NCI-H524 treated with DMSO at 0.1 percent for 48 hours (cell line): ENCODE measurements at places on chromosomes 11 and 22.

DNA sequence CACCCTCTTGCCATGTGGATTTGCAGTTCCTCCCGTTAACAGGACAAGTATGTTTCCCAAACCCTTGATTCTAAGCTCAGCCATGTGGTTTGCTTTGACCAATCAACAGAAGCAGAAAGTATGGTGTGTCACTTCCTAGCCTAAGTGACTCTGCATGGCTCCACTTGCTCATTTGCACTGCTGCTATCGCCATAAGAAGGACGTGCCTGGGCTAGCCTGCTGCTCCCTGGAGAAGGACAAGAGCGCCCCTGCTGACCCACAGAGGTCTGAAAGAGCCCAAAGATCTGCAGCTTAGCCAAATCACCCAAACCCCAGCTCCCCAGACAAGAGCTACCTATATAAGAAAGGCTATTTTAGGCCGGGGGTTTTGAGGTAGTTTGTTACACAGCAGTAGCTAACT is 18.0 kb downstream of the TBRG1 start:
- DNase-seq: no peak

DNA sequence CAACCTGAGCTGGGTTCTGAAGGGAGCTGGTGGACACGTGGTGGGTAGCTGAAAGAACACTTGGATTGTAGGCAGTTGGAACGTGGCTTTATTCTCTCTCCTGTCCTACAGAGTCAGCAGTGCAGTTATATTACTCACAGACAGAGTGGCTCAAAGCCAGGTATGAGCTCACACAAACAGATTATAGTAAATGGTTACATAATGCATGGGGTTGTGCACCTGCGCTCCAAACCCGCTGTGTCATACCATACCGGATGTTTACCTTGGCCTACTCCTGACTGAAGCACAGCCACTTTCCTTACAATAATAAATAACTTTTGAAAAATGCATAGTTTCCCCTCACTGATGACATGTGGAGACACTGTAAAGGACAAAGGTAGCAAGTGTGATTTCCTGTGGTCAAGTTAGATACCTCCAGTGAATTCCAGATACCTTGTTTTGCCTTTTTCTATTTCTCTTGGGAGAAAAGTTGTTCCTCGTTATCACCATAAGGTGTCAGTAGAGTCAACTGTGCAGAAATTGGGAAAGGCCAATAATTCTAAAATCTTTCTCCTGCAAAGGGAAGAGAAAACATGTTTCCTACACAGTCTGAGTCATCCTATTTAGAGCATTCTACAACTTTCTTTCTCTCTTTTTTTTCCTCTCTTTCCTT is 13.5 kb downstream of the MS4A6A start:
- DNase-seq: no peak

DNA sequence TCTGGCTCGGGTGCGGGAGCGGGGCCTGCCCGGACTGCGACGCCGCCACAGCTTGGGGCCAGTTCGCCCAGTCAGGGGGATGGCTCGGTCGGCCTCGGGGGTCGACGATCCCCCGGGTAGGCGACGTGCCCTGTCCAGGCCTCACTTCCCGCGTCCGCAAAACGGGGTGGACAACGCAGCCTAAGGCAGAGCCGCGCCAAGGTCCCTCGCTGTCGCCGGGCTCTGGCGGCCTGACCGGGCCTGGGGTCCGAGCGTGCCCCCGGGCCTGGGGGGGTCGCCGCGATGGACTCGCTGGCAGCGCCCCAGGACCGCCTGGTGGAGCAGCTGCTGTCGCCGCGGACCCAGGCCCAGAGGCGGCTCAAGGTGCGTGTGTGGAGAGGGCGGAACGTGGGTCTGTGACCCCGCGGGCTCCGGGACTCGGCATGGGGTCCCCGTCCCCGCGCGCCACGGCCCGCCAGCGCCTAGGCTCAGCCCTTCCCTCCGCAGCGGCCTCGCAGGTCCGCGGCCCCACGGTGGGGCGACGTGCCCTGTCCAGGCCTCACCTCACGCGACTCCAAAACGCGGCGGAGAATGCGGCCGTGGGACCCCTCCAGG is 4.2 kb downstream of the SEPTIN5 start:
- no peak for DNase-seq

DNA sequence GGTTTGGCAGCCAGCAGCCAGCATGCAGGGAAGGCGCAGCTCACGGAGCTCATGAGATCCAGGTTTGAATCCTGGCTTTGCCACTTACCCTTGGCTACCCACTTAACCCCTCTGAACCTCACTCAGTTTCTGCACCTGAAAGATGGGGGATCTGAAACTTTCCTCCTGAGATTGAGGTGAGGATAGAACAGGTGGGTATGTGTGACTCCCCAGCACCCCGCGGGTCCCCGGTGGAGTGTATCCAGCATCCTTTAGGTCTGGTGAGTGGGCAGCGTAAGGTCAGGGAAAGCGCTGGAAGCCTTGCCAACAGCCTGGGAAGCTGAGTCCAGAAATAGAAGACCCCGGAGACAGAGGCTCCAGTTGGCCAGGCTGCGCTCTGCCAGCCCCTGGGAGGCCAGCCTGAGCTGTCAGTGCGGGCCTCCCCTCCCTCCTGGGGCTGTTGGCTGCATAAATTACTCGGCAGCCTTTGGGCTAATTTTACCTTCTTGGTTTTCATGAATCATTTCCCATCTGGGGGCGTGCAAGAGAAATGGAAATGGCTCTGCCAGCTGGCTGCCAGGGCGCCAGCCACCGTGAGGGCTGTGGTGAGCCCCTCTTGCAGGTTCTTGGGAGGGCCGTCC is 17.6 kb downstream of the PRDM11 start:
- DNase-seq: no peak

DNA sequence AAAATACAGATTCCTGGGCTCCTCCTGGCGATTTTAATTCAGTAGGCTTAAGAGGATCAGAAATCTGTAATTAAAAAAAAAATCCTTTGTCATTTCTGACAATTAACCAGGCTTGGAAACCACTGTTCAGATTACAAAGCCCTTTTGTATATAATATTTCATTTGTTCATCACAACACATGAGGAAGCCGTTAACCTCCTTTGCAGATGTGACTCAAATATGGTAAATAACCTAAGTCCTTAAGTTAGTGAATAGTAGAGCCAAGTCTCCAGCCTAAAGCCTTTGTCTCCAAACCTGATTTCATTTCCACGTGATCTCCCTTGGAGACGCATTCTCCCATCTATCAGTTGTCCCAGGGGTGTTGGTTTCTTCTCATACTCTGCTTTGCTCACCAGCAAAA is 67.6 kb downstream of the UBASH3B start:
- DNase-seq: no peak

GRCh38 chr22:43289531-43289963 is 53.6 kb downstream of the SCUBE1 start:
- DNase-seq: no peak

DNA sequence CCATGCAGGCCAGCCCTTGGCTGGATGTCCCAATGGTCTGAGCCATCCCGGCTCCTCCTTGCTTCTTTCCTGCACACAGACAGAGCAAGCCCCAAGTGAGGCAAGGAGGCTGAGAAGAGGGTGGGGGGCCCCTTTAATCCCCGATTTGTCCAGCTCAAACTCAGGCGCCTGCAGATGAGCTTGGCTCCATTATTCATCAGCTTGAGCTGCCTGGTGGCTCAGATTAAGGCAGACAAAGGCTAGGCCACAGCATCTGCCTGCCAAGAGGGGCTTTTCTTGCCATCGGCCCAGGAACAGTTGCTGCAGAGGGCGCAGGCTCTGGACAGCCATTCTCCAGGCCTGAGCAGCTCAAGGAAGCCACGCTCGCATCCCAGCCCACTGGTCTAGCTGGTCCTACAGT is 35.4 kb downstream of the LMO1 start:
- no peak for DNase-seq

- DNase-seq: no peak
These were observed 869.7 kb downstream of the BRD1 start for GRCh38 chr22:48957987-48958321.

GRCh38 chr11:1706634-1707400 is 9.8 kb downstream of the KRTAP5-6 start:
- DNase-seq: no peak

DNA sequence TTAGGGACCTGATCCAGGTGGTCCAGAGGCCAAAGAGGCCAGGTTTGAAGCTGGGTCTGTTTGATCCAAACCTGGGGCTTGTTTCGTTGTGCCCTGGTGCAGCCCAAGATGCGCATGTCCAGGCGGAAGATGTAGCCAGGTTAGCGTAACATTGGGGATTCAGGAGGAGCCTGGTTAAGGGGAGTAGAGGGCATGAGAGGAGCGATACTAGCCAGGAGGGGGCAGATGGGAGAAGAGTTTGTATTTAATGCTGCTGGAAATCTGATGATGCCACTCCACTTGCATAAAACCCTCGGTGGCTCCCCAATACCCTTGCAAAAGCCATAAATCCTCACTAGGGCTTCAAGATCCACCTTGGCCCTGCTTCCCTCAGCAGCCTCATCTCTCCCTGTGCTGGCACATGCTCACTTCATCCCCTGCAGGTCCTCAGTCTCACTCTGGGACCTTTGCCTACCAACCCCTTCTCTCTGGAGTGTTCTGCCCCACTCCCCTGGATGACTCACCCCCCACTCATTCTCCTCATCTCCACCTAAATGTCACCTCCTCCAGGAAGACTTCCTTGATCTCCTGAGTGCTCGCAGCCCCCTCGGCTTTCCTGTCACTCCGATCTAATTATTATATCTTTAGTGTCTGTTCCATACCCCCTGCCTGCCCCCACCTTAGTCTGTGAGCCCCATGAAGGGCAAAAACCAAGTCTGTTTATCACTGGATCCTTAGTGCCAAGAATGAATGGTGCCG is 95.9 kb downstream of the MIAT start:
- DNase-seq: no peak

DNA sequence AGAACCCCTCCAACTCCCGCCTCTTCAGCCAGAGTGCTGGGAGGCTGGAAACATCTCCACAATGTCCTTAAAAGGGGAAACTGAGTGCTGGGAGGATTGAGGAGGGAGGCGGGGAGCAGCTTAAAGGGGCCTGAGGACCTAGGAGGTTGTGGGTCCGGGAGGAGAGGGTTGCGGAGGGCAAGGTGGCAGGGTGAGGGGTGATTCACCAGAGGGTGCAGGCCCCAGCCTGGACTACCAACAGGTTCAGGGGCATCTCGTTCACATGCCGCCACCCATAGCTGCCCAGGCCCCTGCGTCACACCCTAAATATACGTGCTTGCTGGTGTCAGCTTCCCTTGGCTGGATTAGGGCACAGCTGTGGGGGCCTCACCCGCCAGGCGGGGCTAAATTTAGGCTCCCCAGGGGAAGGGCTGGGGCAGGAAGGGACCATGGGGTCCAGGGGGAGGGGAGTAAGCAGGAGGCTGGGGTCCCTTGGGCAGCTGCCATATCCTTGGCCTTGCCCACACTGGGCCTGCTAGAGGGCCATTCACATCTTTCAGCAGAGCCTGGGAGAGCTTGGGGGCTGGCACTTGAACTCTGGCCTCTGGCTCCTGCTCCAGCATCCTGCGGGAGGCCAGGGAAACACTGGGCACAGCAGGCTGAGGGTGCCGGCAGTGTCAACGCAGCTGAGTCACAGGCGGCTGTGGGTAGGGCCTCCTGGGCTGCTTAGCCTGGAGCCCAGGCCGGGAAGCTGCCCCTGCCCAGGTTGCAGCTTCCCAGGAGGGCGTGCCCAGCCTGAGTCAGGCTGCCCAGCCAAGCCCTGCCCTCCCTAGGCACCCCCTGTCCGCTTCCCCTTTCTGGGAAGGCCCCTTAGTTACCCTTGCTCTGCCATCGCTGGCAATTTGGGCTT is 1.3 kb downstream of the EHBP1L1 start:
- DNase-seq: no peak

DNA sequence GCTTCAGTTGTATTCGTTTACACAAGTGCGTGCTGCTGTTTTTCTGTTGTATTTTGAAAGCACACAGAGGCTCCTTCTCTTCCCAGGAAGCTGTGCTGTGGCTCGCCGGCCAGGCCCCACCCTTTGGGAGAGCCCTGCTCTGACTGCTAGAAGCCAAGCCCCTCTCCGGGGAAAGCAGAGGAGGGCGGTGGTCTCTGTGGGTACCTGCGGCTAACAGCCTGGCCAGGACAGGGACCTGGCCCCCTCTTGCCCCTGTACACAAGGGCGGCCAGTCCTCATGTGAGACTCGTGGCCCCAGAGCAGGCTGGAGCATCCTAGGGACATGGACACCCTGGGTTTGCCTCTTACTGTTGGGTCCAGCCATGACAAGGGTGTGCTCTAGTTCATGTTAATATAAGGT is 14.8 kb downstream of the MOB2 start:
- DNase-seq: no peak

DNA sequence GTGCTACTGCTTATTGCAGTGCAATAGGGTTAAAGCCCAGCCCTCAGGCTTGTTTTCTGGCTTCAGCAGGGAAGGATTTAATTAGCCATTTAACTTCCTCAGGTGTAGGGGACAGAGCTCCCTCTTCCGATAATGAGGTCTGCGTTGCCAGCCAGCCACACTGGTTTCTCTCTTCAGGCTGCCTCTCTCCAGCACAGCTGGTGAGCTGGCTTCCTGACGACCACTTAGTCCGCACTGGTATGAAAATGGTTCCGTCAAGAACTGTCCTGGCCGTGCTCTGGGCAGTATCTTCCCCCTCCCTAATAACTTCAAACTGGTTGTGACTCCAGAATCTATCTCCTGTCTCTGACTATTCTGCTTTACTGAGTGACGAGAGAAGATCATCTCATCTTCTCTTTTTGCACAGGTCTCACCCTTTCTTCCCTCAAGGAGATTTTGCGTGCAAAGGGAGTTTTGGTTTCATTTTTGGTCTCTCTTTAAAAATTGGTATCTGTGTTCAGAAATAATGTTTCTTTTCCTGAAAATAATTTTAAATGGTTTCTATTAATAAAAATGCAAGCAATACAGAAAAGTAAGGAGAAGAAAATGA is 49.2 kb downstream of the CNTN5 start:
- DNase-seq: peak; percentile 3

- no peak for DNase-seq
These were observed 62.1 kb downstream of the SLC25A17 start for GRCh38 chr22:40757071-40757470.

DNA sequence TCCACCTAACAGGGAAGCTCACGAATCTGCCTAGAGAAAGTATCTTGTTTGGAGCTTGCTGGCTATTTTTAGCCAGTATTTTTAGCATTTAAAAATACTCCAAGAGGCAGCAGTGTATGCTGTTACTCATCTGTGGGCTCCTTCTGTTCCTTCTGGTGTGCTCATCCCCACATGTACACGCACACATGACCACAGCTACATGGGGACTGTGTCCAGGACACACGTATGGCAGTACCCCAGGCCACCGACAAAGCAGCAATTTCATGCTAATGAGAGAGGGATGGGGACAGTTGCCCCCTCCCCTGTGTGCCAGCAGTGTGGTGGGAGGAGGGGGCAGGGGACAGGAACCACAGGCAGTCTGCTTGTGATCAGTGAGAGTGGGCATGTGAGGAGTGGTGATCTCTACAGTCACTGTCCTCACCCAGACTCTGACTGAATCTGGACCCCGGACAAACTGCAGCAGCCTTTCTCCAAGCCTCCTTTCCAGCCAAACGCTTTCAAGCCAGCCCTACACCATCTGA is 16.4 kb downstream of the USP2 start:
- DNase-seq: no peak

GRCh38 chr11:130779943-130780342 is 136.3 kb downstream of the SNX19 start:
- no peak for DNase-seq

DNA sequence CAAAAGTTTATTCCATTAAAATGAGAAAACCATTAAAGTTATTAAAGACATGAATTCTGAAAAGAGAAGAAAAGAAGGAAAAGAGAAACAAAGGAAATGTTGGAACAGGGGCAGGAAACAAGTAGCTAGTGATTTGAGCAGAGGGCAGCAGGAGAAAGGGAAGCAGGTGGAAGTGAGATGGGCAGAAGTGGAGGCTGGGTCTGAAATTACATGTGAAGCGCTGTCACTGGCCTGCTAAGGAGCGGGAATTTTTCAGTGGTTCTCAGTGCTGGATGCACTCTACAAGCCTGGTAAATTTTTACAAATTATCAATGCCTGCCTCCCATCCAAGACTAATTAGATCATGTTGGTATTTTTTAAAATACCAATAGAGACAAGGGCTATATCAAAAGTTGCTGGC is 48.4 kb downstream of the NOX4 start:
- DNase-seq: no peak
